ENCODE measurements at places on chromosomes 2 and 18. TPM values are rescaled to one million over a fixed set of nuclear protein-coding genes. Genes with fewer than 3 reads are reported as not detected.

The EPAS1 gene
- not detected for polyA plus RNA-seq

The ANKRD29 gene
- not detected for polyA plus RNA-seq

The TUBA4B gene
- polyA plus RNA-seq: not detected

The B3GNT7 gene
- polyA plus RNA-seq: 3.3 TPM

The BMP10 gene
- not detected for polyA plus RNA-seq
